ENCODE measurements at places on chromosomes 2 and 18.

GRCh38 chr2:162475661-162476060 lies 131.7 kb downstream of the GCA start:
- no peak for DNase-seq

- DNase-seq, result no peak
These were observed 61.9 kb downstream of the RRM2 start for GRCh38 chr2:10184421-10184820.

- DNase-seq, result no peak
These were observed 10.1 kb downstream of the RRM2 start for GRCh38 chr2:10132596-10132995.

DNA sequence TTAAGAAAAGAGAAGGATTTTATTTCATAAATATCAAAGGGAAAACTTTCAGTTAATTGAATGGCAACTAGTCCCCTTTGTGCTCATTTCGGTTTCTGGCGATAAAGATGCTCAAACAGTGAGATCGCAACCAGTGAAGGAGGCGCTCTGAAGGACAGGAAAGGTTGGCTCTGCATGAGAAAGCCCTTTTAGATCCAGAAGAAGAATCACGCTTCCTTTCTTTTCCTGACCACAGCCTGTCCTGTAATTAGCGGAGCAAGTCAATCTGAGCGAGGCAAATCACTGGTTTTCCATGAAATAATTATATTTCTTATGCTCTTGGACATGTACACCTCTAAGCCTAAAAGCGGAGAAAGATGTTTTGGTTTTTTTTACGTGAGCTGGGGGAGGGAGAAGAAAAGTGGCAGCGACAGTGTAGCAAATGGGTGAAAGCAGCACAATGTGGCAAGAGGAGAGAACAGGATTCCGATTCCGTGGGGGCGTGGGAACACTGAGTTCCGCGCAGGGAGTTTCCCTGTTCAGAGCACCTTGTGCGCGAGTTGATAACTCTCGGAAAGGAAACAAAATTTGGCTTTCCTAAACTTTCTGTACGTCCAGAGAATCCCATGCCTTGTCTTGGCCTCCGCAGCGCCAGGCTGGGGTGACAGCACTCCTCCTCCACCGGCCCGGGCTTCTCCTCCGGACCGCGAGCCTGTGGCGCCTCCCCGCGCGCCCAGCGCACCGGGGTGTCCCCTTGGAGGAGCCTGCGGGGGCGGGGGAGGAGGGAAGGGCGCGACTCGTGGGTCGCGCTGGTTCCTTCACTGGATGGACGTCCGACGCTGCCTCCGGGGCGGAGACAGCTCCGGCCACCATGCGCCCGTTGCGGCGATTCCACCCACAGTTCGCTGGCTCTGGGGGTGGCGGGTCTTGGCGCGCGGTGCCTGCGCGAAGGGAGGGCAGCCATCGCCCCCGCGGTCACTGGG lies 620 bp upstream of the SLC9A2 start:
- DNase-seq, result peak; percentile 44

GRCh38 chr2:152254486-152254885 lies 78.9 kb upstream of the STAM2 start:
- DNase-seq, result no peak

- no peak for DNase-seq
These were observed 44.7 kb downstream of the ABCB11 start for GRCh38 chr2:168986398-168986943.

DNA sequence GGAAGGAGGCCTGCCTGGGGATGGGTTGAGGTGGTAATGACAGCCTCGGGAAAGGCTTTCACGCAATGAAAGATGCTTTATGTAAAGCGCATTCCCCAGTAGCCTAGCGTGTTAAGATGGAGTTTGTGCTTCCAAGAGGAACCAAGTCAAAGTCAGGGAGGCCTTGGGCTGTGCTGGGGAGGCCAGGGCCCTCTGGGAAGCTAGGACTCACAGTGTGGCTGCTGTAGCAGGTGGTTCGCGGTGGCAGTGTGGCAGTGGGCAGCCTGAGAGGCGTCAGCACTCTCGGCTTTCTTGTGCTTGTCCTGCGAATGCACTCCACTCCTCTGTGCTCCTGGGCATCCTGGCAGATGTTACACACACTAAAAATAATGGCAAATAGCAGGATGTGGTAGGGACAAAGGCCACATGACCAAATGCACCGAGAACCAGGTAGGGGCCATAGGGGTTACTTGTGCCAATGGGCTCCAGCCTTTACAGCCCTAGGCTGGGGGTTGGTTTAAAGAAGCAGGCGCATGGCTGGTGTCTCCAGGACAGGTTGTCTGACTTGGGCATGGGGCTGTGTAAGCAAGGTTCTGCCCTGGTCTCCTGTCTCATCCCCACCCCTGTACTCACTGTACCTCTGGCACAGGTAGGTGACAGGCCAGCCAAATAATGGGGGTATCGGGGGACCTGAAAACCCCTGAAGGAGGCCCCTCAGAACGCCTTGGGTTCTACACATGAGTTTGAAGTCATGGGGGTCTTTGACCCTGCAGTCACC lies 154.4 kb upstream of the TWIST2 start:
- DNase-seq, result no peak

DNA sequence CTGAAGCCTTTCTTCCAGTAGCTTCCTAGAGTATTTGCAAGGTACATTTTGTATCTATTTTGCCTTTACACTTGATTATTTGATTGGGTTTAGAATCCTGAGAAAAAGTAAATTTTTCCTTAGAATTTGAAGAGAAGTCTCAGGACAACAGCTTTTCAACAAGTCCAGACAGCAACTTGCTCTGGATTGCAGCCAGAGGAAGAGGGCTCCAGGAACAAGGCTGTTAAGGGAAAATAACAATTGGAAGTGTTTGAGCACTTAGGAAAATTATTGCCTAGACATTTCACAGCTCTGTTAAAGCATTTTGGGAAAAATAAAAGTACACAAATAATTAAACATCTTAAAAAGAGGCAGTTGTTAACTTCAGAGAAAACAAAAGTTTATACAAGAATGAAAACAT lies 58.3 kb upstream of the RAPGEF4 start:
- no peak for DNase-seq

DNA sequence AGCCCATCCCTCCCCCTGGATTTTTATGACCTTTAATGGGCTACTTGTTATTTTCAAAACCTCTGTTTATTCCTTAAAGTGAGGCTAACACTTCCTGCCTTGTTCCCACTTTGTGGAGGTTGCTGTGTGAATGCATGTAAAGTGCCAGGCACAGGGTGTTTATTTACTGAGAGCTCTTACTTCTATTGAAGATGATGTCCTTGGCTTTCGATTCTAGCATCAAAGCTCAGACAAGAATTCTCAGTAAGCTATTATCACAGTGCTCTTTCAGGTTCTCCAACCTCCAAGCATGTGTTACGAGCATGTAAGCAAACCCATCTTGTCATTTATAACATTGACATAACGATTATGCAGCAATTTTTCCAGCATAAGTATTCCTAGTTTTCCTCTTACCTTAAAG lies 44.2 kb downstream of the DPYSL5 start:
- no peak for DNase-seq

DNA sequence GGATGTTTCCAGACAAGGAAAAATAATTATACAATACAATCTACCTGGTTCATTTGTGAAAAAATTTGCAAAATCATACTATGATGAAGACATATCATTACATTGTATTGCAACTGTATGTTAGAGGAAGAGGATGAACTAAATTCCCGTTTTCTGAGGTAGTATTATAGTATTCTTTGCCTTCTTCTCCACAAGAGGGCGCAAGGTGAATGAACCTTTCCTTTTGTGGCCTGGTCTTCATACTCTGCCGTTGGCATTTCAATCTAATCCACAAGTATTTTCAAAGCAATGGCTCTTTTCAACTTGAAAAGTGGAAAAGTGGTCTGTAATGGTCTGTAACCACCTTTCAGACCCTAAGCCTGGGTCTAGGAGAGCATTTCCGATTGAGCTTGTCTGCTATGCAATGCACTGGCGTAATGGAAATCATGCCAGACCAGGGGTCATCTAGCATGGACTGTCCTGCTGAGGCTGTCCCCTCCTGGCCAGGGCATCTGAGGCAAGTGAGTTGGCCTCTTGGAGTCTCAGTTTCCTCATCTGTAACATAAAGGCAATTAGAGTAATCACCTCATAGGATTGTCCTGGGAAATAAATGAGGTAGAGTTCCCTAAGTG lies 30.8 kb upstream of the ZNF396 start:
- DNase-seq, result peak; percentile 87

GRCh38 chr18:77517901-77518300 lies 268.3 kb downstream of the GALR1 start:
- no peak for DNase-seq

- DNase-seq, result peak; percentile 31
These were observed 901 bp downstream of the WDFY1 start for GRCh38 chr2:223944166-223944702.

DNA sequence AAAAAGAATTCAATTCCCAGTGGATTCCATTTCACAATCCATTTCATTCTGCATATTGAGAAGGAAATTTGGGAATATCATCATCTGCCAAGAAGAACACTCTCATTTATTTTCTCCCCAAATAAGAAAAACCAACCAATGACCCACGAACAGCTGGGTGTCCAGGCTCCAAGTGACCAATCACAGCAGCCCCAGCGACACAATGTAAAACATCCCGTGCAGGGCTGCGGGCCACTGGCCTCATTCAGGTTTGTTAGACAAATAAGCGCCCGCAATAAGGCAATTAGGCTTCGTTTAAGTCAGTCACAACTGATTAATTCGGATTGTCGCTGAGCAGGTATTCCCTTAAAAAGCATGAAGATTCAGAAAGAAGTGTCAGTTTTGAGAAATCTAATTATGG lies 378.6 kb downstream of the EIPR1 start:
- DNase-seq, result no peak

- no peak for DNase-seq
These were observed 229.0 kb upstream of the HS6ST1 start for GRCh38 chr2:128547667-128548066.

- no peak for DNase-seq
These were observed 62.5 kb downstream of the RRM2 start for GRCh38 chr2:10185046-10185445.

DNA sequence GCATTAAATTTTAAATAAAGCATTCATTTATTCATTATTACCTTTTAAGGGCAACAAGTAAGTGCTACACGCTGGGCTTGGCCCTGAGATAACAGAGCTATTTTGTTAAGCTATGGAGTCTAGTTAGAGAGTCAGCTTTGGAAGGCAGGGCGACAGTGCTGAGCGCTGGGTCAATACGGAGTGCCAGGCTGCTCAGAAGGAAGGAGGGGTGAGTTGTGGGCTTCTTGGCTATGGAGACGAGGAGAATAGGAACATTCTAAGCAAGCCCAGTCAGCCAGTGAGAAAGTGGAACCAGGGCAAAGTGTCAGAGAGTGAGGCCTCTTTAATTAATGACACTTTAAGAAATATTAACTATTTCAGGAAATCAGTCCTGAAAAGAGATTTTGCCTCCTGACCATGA lies 288.4 kb downstream of the LRRTM1 start:
- no peak for DNase-seq

GRCh38 chr2:228048838-228049490 lies 132.5 kb downstream of the SPHKAP start:
- no peak for DNase-seq

GRCh38 chr2:234814374-234814773 lies 137.4 kb upstream of the SH3BP4 start:
- no peak for DNase-seq

GRCh38 chr2:17798338-17798737 lies 17.9 kb upstream of the MSGN1 start:
- DNase-seq, result no peak

GRCh38 chr2:229154381-229154780 lies 116.7 kb downstream of the PID1 start:
- DNase-seq, result no peak

GRCh38 chr18:40413160-40413559 lies 1541.9 kb upstream of the PIK3C3 start:
- DNase-seq, result no peak

Measured in inflammatory macrophage (primary cell).